ENCODE measurements at places on chromosomes 1 and 21. TPM values are rescaled to one million over a fixed set of nuclear protein-coding genes. Genes with fewer than 3 reads are reported as not detected.
A peak's percentile ranks its signal among the peaks of the same experiment; 100 is the strongest.

PTGS2 gene
- total RNA-seq: 7.6 TPM

TNFRSF8 gene
- total RNA-seq: 1.6 TPM

C1orf94 gene
- not detected for total RNA-seq

TAL1 gene
- 2.3 TPM for total RNA-seq

TTLL10 gene
- total RNA-seq: 0.33 TPM

NBPF4 gene
- 0.33 TPM for total RNA-seq

ADGRL4 gene
- 74.4 TPM for total RNA-seq

GPR89B gene
- 15.2 TPM for total RNA-seq

RXRG gene
- total RNA-seq: not detected

FUCA1 gene
- 26.9 TPM for total RNA-seq

LRP8 gene
- total RNA-seq: 6.3 TPM

- no peak for DNase-seq
Observed at GRCh38 chr1:192807211-192808162, 1.4 kb upstream of the RGS2 start.

DNA sequence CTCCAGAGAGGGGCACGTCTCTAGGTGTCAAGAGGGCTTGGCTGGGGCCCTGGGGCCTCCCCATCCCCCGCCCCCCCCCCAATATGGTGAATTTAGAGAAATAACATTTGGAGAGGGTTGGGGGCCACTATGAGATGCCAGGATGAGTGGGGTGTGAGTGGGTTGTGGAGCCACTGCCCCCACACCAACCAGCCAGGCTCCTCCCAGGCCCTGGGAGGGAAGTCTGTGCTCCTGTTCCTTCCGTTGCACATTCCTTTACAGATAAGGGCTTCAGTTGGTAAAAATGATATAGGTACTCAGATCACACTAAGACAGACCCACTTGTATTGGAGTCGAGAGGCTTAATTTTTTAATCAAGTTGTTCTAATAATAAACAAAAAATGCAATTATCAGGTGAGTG is 585 bp upstream of the PLEKHA6 start:
- no peak for DNase-seq

GRCh38 chr21:32371913-32372314 is 20.9 kb downstream of the URB1 start:
- peak; percentile 50 for DNase-seq

DNA sequence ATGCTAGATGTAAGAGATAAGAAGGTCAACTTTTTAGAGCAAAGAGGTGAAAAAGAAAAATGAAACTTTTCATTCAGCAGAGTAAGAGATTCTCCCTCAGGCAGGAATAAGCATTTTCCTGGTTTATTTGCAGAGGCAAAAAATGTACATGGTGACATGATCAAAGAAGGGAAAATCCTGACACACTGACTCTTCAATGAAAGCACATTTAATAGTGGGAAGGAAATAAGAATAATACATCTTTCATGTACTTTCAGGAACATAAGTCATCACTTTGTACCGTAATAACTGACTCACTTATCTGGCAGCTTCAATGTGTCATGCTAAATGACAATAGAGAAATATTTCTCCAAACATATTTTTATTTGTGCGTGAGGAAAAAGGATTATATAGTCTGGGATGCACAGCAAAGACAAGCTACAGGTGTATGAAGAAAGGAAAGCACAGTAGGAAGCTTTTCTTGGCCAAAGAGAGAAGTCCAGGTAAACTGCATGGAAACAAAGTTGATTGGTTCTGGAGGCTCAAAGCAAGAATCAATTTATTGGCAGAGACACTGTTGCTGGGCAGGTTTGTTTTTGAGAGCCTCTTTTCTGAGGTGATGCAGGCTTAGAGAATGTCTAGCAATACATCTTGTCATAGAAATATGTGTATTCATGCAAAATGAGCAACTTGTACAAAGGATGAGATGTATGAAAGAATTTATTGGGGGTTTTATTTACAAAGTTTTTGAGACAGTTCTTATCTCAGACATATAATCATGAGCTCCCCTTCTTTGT is 1409.0 kb downstream of the PLA2G4A start:
- no peak for DNase-seq

DNA sequence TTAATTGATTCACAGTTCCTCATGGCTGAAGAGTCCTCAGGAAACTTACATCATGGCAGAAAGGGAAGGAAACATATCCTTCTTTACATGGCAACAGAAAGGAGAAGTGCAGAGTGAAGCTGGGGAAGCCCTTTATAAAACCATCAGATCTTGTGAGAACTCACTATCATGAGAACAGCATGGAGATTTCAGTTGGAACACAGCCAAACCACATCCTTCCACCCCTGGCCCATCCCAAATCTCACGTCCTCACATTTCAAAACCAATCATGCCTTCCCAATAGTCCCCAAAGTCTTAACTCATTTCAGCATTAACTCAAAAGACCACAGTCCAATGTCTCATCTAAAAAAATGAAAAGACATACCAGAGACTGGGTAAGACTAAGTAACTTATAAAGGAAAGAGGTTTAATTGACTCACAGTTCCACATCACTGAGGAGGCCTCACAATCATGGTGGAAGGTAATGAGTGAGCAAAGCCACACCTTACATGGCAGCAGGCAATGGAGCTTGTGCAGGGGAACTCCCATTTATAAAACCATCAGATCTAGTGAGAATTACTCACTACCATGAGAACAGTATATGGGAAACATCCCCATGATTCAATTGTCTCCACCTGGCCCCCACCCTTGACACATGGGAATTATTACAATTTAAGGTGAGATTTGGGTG is 105.2 kb downstream of the MRPL39 start:
- no peak for DNase-seq

- DNase-seq: no peak
Observed at GRCh38 chr1:164578479-164579200, 19.7 kb downstream of the PBX1 start.

DNA sequence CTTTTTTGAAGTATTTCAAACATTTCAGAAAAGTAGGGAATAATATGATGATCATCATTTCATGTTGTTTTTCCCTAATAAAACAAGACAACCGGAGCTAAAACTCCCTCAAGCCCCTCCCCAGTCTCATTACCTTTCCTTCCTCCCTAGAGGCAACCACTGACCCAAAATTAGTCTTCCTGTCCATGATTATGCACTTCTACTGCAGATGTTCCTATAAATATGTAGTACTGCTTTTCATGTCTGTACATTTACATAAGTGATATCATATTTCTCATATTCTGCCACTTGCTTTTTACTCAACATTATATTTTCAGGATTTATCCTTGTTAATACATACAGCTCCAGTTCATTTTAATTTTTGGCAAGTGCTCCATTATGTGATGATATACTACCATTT is 58.7 kb upstream of the GOLT1A start:
- DNase-seq: no peak

DNA sequence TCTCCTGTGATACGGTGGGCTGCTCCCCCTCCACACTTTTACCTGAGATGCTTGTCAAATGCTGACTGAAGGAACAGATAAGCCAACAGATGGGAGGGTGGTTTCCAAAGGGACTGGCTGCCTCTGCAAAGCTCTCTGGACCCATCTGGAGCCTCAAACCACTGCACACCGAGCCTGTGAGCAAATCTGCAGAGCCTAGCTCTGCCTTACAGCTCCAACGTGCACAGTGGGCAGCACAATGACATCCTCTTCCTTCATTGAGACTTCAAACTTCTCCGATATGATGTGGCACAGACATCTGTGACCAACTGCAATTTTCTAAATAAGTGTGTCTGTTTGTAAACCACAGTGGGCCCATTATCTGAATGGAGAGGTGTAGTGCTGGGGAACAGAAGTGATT is 26.2 kb upstream of the KNCN start:
- DNase-seq: no peak

DNA sequence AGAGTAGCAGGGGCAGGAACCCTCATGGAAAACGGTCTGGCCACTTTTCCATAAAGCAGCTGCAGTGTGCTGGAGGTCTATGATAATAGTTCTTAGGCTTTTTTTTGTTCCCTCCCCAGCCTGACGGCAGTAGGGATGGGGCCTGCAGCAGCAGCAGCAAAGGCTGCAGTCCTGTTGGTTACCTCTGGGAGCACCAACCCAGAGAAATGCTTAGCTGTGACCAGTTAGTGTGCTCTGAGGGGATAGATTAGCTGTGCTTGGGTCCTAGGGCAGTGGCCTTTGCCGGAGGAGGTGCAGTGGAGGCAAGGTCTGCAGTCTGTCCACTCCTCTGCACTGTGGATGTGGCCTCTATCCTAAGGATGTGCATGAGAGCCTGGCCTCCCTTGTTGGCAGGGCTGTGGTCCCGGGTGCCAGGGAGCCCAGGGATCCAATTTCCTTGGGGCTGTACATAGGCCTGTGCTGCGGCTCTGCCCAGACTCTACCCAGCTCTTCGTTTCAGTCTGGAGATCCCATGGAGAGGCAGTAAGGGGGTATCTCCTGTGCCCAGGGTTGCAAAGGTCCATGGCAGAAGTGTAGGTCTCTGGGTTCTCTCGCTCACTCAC is 322.7 kb downstream of the PTBP2 start:
- no peak for DNase-seq

- no peak for DNase-seq
Observed at GRCh38 chr1:247493106-247493505, 35.2 kb upstream of the OR2B11 start.

- no peak for DNase-seq
Observed at GRCh38 chr1:183945428-183946319, 91.9 kb downstream of the COLGALT2 start.

- DNase-seq: no peak
Observed at GRCh38 chr1:159987186-159987585, 33.1 kb upstream of the SLAMF9 start.

- DNase-seq: no peak
Observed at GRCh38 chr1:91011726-91012125, 10.1 kb downstream of the ZNF644 start.

DNA sequence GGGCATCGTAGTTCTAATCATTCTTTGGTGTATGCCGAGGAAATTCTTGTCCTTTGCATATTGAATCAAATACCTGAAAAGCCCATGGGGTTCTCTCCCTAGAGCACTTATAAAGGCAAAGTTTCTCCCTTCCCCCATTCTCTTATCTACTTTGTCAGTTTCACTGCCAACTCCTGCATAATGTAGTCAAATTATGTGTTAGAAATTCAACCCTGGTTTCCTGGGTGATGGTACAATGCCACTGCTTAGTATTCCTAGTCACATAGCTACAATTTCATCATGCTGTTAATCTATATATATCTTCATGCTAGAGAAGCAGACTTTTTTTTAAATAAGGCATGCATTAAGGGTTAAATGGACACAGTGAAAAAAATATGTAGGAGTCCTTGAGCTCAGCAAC is 119.0 kb downstream of the PDE4B start:
- DNase-seq: no peak

DNA sequence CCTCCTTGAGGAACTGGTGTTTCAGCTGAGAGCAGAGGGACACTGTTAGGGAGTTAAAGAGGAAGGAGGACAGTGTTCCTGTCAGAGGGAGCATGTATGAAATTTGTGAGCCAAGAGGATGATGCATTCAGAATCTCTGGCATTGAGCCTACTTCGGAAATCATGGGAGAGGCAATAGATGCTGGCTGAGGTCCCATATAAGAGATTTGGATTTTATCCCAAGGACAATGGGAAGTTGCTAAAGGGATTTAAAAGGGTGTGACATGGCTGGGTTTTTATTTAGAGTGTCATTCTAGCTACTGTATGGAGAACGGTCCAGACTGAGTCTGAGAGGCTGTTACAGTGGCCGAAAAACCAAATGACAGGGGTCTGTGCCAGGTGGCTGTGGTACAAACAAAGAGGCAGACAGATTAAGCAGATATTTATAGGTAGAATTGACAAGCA is 403.2 kb upstream of the B3GALT2 start:
- DNase-seq: no peak

DNA sequence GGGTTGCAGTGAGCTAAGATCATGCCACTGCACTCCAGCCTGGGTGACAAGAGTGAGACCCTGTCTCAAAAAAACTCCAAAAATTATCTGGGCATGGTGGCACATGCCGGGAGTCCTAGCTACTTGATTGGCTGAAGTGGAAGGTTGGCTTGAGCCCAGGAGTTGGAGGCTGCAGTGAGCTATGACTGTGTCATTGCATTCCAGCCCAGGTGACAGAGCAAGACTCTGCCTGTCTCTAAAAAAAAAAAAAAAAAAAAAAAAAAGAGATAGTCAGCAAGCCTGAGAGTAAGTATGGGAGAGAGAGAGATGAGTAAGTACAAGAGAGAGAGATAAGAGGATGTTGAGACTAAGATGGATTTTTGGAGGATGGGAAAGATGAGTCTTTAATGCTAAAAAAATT is 180.8 kb upstream of the CACYBP start:
- no peak for DNase-seq

GRCh38 chr1:159602501-159602999 is 14.9 kb downstream of the APCS start:
- DNase-seq: no peak

- peak; percentile 15 for DNase-seq
Observed at GRCh38 chr1:24385160-24385940, 28.2 kb downstream of the STPG1 start.

- DNase-seq: no peak
Observed at GRCh38 chr1:59195151-59195550, 101.7 kb upstream of the FGGY start.

DNA sequence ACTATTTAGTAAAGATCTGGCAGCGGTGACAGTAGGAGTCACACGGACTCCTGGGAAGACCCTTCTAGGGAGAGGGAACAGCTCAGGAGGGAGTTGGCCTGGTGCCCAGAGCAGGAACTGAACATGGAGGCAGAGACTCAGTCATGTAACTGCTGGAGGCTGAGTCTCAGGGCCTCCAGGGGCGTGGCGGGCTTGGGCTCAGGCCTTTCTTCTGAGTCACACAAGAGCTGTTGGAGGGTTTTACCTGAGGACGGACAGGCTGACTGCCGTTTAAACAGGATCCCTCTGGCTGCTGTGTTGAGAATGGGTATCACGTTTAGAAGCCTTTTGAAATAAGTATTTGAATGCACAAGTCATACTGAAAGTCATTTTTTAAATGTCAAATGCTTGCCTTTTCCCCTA is 7.2 kb upstream of the ETS2 start:
- no peak for DNase-seq

GRCh38 chr1:234659538-234659937 is 49.6 kb upstream of the IRF2BP2 start:
- no peak for DNase-seq

- DNase-seq: no peak
Observed at GRCh38 chr1:208988811-208989222, 594.7 kb upstream of the CAMK1G start.

DNA sequence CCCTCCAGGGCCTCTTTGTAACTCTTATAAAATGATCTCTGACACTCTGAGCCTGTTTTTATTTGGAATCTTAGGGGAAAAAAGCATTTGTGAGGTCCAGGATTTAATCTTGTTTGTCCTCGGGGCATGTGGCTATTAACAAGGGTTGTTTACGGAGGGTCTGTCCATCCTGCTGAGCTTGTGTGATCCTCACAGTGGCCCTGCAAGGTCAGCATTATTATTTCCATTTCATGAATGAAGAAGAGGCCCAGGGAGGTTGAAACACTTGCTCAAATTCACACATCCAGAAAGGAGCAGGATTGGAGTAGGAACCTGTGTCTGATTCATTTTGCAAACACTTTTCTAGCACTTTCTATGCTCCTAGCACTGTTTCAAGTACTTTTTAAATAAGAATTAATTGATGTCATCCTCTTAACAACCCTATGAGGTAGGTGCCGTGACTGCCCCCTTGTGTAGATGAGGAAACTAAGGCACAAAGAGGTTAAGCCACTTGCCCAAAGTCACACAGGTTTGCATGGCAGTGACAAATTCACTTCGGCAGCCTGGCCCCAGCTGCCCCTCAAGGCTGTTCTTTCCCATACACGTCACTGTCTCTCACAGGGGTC is 178.9 kb downstream of the MIS18A start:
- no peak for DNase-seq

- DNase-seq: no peak
Observed at GRCh38 chr1:170903961-170904360, 31.4 kb upstream of the MROH9 start.

Measured in breast epithelium (tissue), 4 donors.